ENCODE measurements at places on chromosomes 12 and 14.

- peak; percentile 93 for DNase-seq
Observed at GRCh38 chr12:80580254-80580653, 127.2 kb upstream of the MYF6 start.

- DNase-seq: no peak
Observed at GRCh38 chr12:21551841-21552465, 25.9 kb downstream of the SPX start.

DNA sequence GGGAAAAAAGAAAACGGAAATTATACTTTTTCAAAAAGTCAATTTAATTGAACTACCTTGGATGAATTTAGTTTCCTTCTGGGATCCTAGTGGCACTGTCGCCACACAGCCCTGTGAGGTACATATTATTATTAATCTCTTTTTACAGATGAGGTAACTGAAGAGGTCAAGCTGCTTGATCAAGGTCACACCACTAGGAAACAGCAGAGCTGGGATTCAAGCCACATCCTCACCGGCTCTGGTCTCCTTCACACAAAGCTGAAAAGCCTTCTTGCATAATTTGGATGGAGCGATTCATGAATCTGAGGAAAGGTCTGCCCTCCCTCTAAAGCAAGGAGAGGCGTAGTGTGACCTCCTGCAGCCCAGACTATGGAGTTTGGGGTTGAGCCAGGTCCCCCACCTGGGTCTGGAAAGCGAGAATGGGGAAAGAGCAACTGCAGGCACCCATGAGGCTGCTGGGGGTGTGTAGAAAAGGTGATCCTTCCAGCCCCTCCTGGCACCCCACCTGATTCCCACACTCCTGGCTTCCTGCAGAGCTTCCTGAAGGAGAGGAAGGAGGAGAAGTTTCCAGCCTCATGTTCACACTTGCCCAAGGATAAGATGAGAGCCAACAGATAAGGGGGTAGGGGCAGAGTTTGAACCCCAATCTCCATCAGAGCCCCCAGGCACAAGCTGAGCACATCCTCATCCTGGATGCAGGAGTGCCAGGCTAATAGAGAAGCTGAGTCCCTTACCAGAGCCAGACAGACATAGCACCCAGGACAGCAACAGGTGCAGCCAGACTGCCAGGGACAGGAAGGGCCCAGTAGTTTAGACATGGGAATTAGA, 3.9 kb upstream of the KRT79 start:
- no peak for DNase-seq

GRCh38 chr14:103512701-103513611, 9.7 kb downstream of the CKB start:
- DNase-seq: no peak

DNA sequence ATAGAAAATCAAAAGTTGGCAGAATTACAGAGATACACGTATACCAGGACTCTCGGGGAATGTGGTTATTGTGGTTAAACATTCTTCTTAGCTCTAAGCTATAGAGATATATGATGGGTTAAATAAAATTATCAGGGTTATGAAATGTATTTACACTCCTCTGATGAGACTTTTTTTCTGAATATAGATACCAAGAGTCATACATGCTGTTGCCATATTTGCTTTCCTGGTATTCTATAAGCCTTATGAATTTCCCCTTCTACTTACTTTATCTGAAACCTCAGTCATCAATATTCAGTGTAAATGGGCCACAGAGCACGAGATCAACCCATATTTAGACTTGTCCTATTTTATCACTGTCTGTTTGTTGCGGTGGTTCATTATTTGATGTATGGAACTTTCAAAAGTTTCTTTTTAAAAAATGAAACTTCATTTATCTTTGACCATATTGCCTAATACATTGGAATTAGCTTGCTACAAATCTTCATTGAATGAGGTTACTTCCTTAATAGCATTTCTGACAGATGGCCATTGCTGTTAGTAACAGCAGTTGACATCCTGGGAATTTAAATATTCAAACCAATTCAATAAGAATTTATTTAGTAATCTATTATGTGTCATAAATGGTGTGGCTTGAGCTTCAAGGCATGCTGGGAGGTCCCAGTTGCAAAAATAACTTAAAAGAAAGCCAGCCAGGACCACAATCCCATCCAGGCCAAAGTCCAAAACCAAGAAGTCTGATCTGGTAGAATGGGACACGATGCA, 393.5 kb downstream of the PCNX1 start:
- no peak for DNase-seq

DNA sequence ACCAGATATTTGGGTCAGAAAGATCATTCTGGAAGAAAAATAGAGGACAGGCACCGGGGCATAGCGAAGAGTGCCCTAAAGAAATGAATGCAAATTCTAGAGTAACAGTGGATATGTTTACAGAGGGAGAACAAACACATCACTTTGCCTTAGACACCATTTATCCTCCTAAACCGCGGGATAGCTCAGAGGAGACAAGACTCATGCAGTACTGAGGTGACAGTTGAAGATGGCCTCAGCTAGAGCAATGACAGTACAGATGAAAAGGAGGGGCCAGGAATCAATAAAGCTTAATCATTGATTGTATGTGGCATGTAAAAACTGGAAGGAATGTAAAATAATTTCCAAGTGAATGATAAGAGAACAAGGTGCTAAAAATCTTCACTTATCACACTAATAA, 10.5 kb upstream of the PPP1R12A start:
- no peak for DNase-seq

- DNase-seq: peak; percentile 80
Observed at GRCh38 chr12:93879476-93880421, 202.6 kb downstream of the CRADD start.

GRCh38 chr14:35068238-35069012, 22.4 kb downstream of the FAM177A1 start:
- DNase-seq: no peak

DNA sequence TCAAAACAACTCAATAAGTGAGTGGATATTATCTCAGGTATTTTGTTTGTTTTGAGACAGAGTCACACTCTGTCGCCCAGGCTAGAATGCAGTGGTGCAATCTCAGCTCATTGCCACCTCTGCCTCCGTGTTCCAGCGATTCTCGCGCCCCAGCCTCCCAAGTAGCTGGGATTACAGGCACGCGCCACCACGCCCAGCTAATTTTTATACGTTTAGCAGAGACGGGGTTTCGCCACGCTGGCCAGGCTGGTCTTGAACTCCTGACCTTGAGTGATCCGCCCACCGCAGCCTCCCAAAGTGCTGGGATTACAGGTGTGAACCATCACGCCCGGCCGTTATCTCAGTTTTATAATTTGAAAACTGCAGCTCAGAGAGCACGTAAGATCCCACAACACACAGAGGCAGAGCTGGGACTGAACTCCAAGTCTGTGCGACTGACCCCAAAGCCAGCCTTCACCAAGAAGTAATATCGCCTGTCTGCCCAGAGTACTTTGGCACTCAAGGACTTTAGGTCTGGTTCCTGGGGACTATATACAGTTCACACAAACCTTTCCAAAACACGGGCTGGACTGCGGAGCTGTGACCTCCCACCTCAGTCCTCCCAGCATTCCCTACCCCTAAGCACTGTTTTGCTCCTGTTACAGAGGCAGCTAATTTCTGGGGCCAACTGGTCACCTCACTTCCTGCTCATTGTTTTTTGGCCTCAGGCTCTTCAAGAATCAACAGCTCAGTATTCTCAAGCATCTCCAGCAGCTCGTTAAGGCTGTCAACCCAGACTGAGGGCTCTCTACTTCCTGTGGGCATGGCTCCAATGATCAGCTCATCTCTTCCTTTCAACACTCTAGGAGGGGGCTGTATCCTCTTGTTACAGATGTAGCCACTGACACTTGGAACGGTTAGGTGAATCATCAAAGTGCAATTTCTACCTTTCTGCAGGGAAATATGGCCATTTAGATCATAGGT, 22.5 kb downstream of the TESC start:
- no peak for DNase-seq

DNA sequence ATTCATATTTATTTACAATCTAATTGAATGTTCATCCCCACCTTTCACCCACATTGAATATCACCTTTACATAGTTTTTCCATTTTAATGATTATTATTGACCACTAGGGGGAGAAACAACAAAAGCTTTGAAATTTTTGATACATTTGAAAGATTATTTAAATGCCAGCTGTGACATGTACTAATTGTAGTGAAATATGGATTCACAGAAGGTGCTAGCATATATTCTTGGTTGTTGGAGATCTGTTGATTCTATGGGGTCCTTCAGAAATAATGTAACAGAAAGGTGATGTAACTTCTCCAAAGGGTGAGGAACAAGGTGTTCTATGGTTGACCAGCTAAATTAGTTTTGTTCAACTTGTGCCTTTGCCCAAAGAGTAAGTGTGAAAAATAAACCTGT, 22.4 kb upstream of the GPR33 start:
- DNase-seq: no peak

DNA sequence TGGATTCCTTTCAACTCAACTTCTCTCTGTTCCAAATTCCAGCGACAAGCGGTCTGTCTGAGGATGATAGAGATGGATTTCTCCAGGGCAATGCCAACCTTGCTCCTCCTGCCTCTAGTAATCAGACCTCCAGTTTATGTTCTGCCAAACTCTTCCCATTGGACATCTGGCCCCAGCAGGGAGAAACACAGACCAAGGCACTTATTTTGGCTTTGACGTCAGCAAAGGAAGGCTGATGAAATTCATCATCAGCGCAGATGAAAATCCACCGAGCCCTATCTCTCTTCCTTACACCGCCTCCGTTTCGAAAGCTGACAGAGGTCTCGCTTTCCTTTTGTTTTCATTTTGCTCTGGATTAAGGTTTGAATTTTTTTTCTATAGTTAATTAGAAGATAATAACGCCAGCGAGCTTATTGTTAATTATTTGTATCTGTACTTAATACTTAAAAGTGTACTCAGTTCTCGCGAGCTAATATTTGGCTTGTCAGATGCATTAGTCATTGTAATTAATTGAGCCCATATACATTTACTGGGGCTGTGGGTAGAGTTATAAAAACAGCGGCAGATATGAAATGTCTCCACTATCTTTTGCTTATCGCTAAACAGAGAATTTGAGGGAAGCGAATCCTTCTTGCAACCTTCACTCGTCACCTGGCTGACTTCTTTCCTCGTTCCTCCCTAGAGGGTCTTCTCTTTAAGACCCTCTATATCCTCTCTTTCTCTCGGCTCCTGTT, 35.9 kb upstream of the MED13L start:
- no peak for DNase-seq

GRCh38 chr12:99917711-99918402, 66.9 kb downstream of the ANKS1B start:
- no peak for DNase-seq

DNA sequence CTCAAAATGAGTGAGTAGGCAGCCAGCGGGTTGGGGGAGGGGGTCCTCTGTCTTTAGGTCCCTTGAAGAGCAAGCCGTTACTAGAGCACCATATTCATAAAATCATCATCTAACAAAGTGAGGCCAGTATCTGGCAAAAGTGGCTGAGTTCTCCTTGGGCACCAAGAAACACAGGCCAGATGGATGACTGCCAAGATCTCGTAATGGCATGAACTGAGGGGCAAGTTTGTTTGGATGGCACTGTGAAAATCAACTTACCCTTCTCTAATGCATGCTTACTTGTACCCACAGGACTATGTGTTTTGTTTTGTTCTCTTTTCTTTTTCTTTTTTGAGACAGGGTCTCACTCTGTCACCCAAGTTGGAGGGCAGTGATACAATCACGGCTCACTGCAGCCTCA, 41.6 kb downstream of the GNPTAB start:
- no peak for DNase-seq

DNA sequence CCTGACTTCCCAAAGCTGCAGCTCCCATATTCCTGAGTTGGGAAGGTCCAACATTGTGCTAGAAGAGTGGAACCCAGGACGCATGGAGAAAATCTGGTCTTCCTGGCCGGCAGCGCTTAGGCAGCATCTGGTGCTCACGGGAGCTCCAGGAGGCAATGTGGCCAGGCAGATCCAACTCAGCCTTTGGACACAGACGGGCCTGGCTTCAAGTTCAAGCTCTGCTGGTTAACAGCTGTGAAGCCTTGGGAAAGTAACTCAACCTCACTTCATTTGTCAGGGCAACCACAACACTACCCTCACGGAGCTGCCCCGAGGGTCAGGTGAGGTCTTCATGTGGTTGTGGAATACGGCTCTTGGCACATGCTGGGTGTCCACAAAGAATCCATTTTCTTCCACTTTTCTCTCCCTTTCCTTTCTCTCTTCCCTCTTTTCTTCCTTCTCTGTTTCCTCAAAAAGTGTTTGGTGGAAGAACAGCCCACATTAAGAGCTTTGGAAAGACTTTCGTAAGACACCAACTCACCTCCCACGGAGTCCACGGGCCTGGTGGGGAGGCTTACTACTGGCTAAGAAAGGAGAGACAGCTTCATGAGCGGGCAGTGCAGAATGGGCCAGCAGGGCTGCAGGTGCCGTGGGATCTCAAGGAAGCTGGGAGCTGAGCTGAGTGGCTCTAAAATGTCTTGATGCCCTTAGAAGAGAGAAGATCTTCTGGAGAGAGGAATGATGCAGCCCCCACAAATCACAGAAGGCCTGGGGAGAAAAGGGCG, 2.4 kb upstream of the FAM181A start:
- no peak for DNase-seq

- DNase-seq: no peak
Observed at GRCh38 chr14:52950898-52951680, at the start of gene FERMT2. Gene FERMT2, minus strand, starts transcription at chr14:52951050. Its CDS starts 482 bp downstream, at chr14:52950568.

Measured in BJ (cell line).